ENCODE measurements at places on chromosomes 6 and 20.

GRCh38 chr6:130447374-130447773, 81.6 kb downstream of the TMEM200A start:
- peak; percentile 39 for DNase-seq
- peaks cover 11% of the 10 kb centered on the region for H3K36me3 ChIP-seq
- no peaks in the 10 kb centered on the region for H3K27me3 ChIP-seq
- H3K27ac ChIP-seq: no peak overlapping the region
- no peak overlapping the region for H3K4me3 ChIP-seq
- H3K4me1 ChIP-seq: no peaks in the 10 kb centered on the region

- DNase-seq: no peak
- H3K4me1 ChIP-seq: no peaks in the 10 kb centered on the region
- peaks cover 3% of the 10 kb centered on the region for H3K27me3 ChIP-seq
Measured at GRCh38 chr6:167796192-167796981, 30.3 kb upstream of the AFDN start.

DNA sequence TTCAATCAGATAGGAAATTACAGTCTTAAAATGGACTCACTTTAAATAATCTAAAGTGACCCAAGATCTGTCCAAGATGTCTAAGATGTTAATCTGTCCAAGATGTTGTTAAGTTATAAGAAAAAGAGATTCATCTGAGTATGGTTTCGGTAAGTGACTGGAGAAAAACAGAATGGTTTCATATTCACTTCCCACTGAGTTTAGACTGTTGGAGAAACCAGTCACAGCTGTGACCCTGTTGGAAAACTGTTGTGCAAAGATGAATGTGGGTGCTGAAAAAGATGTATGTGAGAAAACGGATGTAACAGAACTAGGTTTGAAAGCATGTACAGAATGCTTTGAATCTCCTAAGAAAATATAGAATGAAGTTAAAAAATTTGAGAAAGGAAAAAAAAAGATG, 325.9 kb downstream of the COL12A1 start:
- no peaks in the 10 kb centered on the region for H3K27me3 ChIP-seq
- no peaks in the 10 kb centered on the region for H3K4me1 ChIP-seq
- H3K36me3 ChIP-seq: no peaks in the 10 kb centered on the region
- H3K27ac ChIP-seq: no peak overlapping the region
- no peak for DNase-seq

- H3K4me1 ChIP-seq: no peaks in the 10 kb centered on the region
- peak; percentile 36 for DNase-seq
- no peak overlapping the region for H3K27ac ChIP-seq
- H3K36me3 ChIP-seq: no peaks in the 10 kb centered on the region
- H3K27me3 ChIP-seq: no peaks in the 10 kb centered on the region
Measured at GRCh38 chr6:20572940-20573339, 38.7 kb downstream of the CDKAL1 start.

GRCh38 chr20:52963131-52963530, 9.0 kb upstream of the TSHZ2 start:
- no peaks in the 10 kb centered on the region for H3K4me1 ChIP-seq
- no peaks in the 10 kb centered on the region for H3K27me3 ChIP-seq
- no peak overlapping the region for H3K27ac ChIP-seq
- no peak for DNase-seq
- no peaks in the 10 kb centered on the region for H3K36me3 ChIP-seq
- H3K4me3 ChIP-seq: no peak overlapping the region

DNA sequence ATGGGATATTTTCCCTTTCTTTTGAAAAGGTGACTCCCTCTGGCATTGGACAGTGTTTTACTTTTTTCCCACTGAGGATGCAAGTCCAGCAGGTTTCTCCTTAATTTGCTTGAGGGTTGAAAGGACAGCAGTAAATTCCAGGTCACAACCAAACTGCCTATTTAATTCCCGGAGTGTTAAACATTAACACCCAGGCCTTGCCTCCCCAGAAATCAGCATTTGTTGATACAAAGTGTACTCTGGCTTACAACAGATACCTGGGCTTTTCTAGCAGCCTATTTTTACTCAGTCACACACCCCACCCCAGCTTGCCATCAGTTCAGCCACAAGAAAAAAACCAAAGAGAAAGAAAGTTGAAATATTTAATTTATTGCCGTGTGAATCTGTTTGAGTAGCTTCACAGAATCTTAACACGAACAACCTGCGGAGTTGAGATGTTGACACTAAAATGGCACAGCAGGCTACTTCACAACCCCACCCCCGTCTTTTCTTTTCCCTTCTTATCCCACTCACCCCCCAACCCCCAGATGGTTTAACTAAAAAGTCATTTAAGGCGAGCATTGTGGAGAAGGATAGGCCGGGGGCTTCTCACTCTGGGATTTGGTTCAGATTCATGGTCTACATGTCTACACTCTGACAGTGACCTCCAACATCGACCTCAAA, 45.7 kb downstream of the MYLIP start:
- H3K4me1 ChIP-seq: no peaks in the 10 kb centered on the region
- peaks cover 12% of the 10 kb centered on the region for H3K27me3 ChIP-seq
- H3K4me3 ChIP-seq: no peak overlapping the region

DNA sequence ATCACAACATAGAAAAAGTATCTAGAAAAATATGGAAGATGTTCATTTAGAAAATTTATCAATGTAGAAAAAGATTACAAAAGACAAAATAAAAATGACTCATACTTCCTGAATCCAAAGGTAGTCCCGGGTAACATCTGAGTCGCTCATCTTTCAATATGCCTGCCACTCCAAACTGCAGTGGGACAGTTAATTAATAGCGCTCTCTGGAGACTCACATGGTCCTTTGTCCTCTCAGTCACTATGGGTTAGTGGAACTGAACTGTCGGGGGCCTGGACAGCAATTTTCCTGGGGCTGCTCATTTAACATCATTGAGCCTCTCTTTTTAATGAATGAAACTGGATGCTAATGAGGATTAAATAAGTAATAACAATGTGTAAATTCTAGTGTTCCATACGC, 103.4 kb downstream of the MAP3K4 start:
- H3K36me3 ChIP-seq: peaks cover 9% of the 10 kb centered on the region
- peaks cover 8% of the 10 kb centered on the region for H3K4me1 ChIP-seq
- no peak overlapping the region for H3K4me3 ChIP-seq
- DNase-seq: no peak
